ENCODE measurements at places on chromosomes 4 and X.

- no peak for DNase-seq
Measured at GRCh38 chr4:1004071-1004418, 7.4 kb upstream of the FGFRL1 start.

GRCh38 chrX:9907645-9908387 is 59.3 kb upstream of the CLDN34 start:
- DNase-seq = no peak

GRCh38 chr4:88225232-88226105 is 58.9 kb downstream of the PPM1K start:
- DNase-seq = no peak

DNA sequence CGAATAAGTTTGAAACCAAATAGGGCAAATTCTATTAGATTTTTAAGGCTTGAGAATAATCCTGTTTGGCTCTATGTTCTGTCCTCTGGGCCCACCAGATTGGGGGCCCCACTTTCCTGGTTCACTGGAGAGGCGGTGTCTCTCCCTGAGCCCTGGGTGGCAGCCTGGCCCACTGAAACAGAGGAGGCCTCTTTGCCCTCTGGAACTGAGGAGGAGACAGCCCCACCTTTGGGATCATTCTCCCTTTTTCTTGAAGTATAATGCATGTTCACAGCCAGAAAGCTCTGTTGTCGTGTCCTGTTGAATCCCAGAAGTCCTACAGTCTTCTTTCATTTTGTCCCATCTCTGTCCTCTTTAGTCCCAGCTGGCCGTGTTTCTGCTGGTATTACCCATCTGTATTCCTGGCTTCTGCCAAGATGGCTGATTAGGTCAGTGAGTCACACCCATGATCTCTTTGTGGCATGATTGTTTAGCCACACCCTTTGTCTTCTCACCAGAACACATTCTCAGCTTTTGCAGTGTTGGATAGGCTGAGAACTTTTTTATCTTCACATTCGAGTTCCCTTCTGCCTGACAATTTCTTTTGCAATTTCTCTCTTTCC is 8.1 kb upstream of the TBC1D25 start:
- DNase-seq = no peak

GRCh38 chr4:150355418-150355817 is 226.5 kb upstream of the MAB21L2 start:
- DNase-seq = no peak

Measured in spinal cord (tissue), 10 donors.